ENCODE measurements at places on chromosomes 2 and 18.

- H3K27me3 ChIP-seq: no peaks in the 10 kb centered on the region
- peak within 1 kb of the TSS; percentile 58 for H3K27ac ChIP-seq
- peak; percentile 44 for DNase-seq
- H3K36me3 ChIP-seq: no peaks in the 10 kb centered on the region
- H3K4me1 ChIP-seq: peaks cover 21% of the 10 kb centered on the region
- H3K4me3 ChIP-seq: peak within 1 kb of the TSS; percentile 97
These were observed at the start of gene PRKCE for GRCh38 chr2:45651415-45652089. PRKCE (plus strand) TSS chr2:45651675.

DNA sequence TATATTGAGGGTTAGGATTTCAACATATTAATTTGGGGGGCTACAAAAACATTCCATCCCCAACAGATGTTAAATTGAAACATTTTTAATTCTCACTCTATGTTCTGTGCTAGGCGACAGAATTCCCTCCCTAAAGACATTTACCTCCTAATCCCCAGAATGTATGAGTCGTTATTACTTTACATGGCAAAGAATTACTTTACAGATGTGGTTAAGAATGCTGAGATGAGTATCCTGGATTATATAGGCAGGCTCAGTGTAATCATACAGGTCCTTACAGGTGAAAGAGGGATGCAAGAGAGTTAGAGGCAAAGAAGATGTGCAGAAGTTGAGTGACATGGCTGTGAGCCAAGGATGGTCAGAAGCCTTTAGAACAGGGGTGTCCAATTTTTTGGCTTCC is 974.1 kb upstream of the ACVR2A start:
- no peaks in the 10 kb centered on the region for H3K36me3 ChIP-seq
- no peaks in the 10 kb centered on the region for H3K4me1 ChIP-seq
- H3K4me3 ChIP-seq: no peak overlapping the region
- no peaks in the 10 kb centered on the region for H3K27me3 ChIP-seq
- no peak for DNase-seq

DNA sequence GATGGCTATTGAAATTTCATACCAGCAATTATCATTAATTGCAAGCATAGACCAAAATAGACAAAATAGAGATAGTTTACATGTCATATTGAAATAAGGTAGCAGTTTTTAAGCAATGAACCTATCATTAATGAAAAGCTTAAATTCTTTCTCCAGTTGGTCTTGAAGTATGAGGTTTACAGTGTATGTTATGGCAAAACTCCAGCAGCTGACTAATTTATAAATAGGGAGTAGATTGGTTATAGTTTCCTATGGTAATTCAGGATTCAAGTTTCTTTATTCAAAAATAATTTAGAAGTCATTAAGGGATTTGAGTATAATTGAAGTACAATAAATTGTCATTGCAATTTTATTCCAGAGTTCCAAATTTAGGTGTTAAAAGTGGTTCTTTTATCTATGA is 69.6 kb upstream of the COL5A2 start:
- no peaks in the 10 kb centered on the region for H3K27me3 ChIP-seq
- H3K36me3 ChIP-seq: no peaks in the 10 kb centered on the region
- no peaks in the 10 kb centered on the region for H3K4me1 ChIP-seq
- H3K27ac ChIP-seq: no peak overlapping the region
- no peak overlapping the region for H3K4me3 ChIP-seq

DNA sequence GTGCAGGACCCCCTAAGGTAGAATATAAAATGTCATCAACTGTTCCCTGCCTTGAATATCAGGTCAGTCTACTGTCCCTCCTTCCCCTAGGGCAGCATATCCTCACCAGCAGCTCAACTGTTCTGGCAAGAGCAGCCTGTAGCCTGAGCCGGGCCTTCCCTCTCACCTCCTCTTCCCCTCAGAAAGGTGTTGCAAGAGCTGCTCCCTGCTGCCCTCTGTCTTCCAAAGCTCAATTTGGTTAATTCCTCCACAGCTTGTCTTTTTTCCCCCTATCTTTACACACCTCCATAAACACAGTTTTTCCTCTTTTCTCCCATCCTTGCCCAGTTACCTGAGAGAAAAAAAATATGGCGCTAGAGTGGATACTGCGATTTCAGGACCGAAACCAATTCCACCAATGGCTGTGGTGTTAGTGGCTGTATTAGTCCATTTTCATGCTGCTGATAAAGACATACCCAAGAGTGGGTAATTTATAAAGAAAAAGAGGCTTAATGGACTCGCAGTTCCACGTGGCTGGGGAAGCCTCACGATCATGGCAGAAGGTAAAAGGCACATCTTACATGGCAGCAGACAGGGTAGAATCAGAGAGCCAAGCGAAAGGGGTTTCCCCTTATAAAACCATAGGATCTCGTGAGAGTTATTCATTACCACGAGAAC is 184.7 kb downstream of the MREG start:
- no peaks in the 10 kb centered on the region for H3K27me3 ChIP-seq
- DNase-seq: peak; percentile 9
- no peaks in the 10 kb centered on the region for H3K4me1 ChIP-seq
- H3K27ac ChIP-seq: no peak overlapping the region
- H3K36me3 ChIP-seq: no peaks in the 10 kb centered on the region
- no peak overlapping the region for H3K4me3 ChIP-seq

DNA sequence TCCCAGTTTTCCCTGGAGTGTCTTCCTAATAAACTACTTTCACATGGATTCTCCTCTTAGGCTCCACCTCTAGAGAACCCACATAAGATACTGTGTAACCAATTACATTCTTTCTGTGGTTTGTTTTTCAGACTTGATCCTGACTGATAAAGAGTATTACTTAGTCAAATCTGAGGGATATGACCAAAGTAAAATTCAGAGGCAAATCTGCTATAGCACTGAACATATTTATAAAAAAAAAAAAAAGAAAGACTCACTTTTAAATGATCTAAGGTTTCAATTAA is 13.9 kb downstream of the CKAP2L start:
- no peak overlapping the region for H3K4me3 ChIP-seq
- peaks cover 8% of the 10 kb centered on the region for H3K4me1 ChIP-seq
- DNase-seq: no peak
- no peaks in the 10 kb centered on the region for H3K36me3 ChIP-seq
- no peak overlapping the region for H3K27ac ChIP-seq
- no peaks in the 10 kb centered on the region for H3K27me3 ChIP-seq

DNA sequence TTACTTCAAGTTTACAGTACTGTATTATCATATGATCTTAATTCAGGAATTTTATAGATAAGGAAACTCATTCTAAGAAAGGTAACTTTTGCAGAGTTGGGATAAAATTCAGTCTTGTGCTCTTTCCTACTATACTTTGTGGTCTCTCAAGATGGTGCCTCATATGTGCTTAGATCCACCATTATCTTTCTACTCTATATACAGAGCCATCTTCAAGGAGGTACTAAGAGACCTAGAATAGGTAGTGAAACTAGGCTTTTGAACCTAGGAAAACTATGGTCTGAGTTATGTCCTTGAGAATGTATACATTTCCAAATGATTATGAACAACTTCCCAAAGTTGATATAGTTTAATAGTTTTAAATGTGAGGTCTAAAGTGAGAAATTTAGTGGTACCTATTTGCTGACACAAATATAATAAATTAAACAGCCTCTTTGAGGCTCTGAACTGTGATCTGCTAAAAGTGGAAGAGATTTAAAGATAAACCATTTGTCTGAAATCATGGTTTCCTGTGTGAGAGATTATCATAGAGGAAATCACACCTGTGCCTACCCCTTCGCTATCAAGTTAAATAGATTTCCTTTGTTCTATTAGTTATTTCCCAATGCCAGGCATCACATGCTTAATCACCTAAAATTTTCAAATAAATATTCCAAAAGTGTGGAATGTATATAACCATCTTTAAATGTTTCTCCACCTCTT is 27.2 kb downstream of the ACAA2 start:
- H3K36me3 ChIP-seq: peaks cover 15% of the 10 kb centered on the region
- H3K4me1 ChIP-seq: peaks cover 15% of the 10 kb centered on the region
- no peak for DNase-seq
- H3K27ac ChIP-seq: no peak overlapping the region
- H3K27me3 ChIP-seq: no peaks in the 10 kb centered on the region

DNA sequence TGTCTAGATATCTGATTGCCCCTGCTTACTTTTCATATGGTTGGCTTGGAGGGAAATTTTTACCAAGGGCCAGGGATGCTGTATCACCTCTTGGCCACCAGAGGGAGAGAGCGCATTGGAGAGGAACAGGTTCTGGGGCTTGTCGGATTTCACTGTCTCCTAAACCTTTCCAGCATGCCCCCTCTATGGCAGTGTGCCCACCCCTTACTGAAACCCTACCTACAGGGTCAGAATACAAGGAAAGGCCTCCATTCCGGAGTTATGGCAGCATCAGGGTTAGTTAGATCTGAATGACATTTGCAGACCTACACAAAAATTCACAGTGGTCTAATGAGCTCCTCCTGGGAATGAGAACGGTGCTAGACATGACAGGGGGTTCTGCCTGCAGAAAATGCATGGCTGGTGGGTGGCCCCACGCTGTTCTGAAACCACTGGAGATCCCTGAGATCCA is 5.8 kb downstream of the SLC14A2 start:
- peaks cover 2% of the 10 kb centered on the region for H3K27me3 ChIP-seq
- H3K4me3 ChIP-seq: no peak overlapping the region
- H3K4me1 ChIP-seq: no peaks in the 10 kb centered on the region
- no peaks in the 10 kb centered on the region for H3K36me3 ChIP-seq

GRCh38 chr2:43210467-43211303 is 15.7 kb downstream of the ZFP36L2 start:
- no peak overlapping the region for H3K4me3 ChIP-seq
- DNase-seq: peak; percentile 74
- no peaks in the 10 kb centered on the region for H3K27me3 ChIP-seq
- H3K4me1 ChIP-seq: peaks cover 58% of the 10 kb centered on the region
